ENCODE measurements at places on chromosomes 6 and 20.

- peak; percentile 73 for DNase-seq
These were observed 36.3 kb upstream of the DACT2 start for GRCh38 chr6:168355716-168356522.

- no peak for DNase-seq
These were observed 67.0 kb downstream of the RIPOR2 start for GRCh38 chr6:24868765-24869164.

DNA sequence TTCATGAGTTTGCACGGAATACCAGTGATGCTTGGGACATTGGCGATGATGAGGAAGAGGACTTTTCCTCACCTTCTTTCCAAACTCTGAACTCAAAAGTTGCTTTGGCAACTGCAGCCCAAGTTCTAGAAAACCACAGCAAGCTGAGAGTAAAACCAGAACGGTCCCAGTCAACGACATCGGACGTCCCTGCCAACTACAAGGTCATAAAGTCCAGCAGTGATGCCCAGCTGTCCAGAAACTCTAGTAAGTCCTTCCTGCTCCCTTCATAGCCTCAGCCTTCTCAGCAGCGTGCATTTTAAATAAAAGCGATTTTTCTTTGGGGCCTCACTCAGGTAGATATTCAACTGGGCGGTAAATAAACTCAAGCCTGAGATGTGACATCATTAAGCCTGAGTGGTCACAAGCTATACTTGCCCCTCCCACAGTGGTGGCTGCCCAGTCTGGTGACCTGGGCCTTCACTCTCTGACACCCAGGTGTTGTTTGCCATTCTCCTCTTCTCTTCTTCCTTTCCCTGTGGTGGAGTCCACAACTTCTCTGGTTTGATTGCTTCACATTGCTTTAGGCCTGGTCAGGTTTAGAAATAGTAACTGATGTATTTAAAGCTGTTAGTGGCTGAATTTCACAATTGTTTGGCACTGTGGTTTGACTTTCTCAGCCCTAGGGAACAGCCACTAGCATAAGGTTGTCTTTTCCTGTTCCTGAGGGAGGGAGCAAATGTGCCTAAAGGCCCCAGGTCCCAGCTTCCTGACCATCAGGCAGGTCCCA lies 21.6 kb upstream of the TMEM217 start:
- DNase-seq: no peak

DNA sequence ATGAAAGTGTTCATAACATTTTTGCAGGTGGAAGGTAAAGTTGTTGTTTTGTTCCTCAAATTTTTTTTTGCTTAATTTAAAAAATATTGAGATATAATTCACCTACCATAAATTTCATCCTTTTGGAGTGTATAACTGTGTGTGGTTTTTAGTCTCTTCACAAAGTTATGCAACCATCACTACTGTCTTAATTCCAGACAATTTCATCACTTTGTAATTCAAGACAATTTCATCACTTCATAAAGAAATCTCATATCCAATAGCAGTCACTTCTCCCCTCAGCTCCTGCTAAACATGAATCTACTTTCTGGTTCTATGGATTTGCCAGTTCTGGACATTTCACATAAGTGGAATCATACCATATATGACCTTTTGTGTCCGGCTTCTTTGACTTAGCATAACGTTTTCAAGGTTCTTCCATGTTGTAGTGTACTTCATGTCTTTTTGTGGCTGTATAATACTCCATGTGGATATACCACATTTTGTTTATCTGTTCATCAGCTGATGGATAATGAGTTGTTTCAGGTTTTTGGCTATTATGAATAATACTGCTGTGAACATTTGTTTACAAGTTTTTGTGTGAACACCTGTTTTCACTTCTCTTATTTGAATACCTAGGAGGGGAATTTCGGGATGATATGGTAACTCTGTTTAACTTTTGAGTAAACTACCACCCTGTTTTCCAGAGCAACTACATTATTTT lies 18.8 kb downstream of the ZFAND3 start:
- DNase-seq: no peak

DNA sequence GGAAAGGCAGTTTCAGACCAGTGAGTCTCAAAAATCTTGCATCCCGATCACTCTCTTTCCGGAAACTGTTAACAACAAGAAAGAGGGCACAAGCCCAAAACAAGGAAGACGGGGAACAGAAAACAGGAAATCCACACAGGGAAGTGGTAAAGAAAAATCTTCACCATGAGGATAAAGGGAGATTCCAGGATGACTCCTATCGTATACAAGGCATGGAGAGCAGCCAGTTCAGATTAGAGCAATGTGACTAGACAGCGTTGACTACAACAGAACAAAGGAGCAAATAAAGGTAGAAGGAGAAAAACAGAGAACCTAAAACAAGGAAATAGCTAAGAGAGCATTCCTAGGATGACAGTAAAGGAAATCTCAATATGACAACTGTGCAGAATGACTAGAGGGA lies 26.5 kb downstream of the VNN1 start:
- DNase-seq: no peak

DNA sequence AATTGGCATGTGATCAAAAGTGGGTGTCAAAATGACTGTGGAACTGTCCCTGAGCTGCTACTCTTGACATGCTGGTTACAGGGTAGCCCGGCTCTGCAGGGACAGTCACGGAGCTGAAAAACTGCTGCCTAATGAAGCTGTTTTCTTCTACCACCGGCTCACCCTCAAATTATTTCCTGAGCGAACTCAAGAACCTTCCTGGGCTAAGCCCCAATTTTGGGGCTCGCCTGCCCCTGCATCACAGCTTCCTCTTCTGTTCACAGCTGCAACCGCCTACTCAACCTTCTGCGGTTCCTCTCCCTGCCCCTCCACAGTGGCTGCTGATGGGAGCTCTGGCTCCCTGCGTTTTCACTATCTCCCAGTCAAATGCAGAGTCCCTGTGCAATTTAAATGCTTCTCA lies 110.8 kb upstream of the MLN start:
- DNase-seq: no peak

DNA sequence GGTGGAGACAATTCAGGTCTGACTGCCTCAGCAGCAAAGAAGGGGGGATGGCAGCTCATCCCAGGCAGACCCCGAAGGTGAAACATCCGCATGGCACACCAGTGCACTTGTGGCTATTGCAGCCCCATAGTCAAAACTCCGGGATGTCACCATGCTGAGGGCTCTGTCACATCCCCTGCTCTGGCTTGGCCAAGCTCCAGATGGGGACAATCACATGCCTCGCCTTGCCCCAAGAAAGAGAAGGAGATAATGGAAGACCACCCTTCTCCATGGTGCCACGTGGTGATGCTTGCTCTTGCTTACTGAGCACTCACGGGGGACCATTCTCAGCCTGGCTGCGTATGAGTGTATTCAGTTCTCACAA lies 60.2 kb downstream of the RBM38 start:
- DNase-seq: no peak

GRCh38 chr6:39387785-39388184 lies 65.3 kb upstream of the KCNK16 start:
- no peak for DNase-seq

DNA sequence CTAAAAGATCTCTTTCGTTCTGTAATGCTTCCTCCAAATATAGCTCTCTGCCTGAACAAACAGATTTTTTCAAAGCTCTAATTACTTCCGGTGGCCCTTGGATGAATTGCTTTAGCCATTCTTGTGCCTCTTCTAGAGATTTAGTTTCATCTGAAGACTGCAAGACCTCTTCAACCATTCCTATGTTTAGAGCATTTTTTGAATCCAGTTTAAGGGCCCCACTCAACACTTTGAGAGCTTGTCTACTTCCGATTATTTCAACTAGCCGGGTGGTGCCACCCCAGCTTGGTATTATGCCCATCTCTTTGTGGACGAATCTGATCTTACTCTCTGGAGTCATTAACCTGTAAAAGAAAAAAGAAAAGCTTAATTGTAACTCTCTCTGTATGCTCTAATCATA lies 23.3 kb downstream of the RNF146 start:
- no peak for DNase-seq

- DNase-seq: no peak
These were observed 48.5 kb upstream of the OLIG3 start for GRCh38 chr6:137542713-137543112.

- peak; percentile 57 for DNase-seq
These were observed 4.4 kb downstream of the HLA-E start for GRCh38 chr6:30493643-30494250.

- DNase-seq: no peak
These were observed 590.9 kb upstream of the CITED2 start for GRCh38 chr6:139965393-139965792.

GRCh38 chr20:49899541-49900383 lies 15.6 kb downstream of the SPATA2 start:
- DNase-seq: no peak

DNA sequence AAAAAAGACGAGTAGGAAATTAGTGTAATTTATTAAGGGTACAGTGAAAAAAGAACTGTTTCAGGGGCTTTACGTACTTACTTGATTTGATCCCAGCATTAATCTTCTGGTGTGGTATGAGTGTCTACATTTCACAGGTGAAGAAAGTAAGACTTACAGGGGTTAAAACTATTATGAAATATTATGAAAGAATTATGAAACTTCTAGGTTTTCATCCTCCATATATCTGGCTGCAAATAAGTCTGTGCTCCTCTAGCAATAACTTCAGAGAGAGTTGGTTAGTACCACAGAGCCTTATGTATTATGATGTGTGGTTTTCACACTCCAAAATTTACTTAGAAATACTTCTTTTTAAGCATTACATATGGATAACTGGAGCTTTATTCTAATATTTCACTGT lies 41.9 kb downstream of the ZFAND3 start:
- DNase-seq: no peak

- DNase-seq: no peak
These were observed 42.2 kb downstream of the PRND start for GRCh38 chr20:4763723-4764510.

DNA sequence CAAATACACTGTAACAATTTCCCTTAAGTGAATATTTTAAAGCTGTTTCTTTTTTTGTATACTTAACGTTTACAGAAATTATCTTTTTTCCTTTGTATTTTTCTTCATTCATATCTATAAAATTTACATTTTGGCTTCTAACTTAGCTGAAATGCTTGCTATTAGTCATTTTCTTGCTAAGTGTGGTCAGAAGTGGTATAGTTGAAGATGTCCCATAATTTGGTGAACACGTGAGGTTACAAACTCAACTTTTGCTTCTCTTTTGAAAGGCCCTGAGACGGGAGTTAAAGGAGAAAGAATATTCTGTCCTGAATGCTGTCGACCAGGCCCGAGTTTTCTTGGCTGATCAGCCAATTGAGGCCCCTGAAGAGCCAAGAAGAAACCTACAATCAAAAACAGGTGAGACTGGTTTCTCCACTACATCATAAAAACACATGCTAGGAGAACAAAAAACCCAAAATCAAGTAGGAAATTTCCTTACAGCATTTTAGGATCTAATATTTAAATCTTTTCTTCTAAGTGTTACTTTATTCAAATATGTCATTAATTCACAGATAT lies 445.0 kb downstream of the UTRN start:
- DNase-seq: no peak

- DNase-seq: no peak
These were observed 29.6 kb upstream of the TMEM244 start for GRCh38 chr6:129890701-129891100.

DNA sequence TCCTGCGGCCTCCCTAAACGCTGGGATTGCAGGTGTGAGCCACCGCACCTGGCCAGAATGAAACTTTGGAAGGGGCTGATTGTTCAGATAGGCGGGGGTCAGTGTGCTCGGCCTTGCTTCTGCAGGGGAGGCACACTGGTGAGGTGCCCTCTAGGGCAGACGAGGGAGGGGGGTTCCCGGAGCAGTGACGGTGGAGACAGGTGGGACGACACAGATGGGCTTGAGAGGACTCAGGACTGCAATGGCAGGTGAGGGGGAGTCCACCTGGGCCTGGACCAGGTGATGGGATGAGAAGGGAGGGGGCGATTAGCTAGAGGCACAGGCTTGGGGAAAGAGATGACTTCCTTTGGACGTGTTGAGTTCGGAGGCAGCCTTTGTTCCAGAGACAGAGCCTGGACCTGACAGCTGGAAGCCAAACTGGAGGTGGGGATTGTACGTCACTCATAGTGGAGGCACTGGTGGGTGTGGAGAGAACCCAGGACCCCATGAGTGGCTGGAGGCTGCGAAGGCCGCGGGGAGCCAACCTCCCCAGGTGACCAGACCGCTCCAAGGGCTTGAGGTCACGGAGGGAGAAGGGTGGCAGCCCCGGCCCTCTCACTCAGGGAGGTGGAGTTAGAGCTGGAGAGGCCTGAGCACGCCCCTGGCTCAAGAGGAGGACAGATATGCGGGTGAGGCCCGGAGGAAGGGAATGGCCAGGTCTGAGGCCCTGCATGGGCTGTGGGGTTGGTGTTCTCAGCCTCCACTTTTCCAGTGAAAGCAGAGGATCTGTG lies 10.5 kb upstream of the MAP1LC3A start:
- no peak for DNase-seq

- DNase-seq: no peak
These were observed 2.2 kb downstream of the IFNGR1 start for GRCh38 chr6:137216875-137217553.

- DNase-seq: no peak
These were observed 4.7 kb upstream of the RRAGD start for GRCh38 chr6:89416796-89417195.

DNA sequence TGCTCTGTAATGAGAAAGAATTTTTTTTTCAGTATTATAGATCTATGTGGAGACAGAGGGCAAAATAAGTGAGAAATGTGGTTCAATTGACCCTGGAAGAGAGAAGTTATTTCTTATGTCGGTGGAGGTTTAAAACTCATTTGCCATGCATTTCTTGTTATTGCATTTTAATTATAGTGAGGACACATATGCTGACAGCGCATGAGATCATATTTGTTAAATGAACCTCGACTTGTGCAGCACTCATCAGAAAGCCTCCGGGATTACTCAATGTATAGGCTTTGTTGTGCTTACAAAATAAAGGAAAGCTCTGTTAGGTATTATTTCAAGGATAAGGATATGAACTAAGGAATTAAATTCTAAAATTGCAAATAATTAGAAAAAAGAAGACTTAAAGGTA lies 915.1 kb upstream of the MAP3K7 start:
- DNase-seq: no peak

DNA sequence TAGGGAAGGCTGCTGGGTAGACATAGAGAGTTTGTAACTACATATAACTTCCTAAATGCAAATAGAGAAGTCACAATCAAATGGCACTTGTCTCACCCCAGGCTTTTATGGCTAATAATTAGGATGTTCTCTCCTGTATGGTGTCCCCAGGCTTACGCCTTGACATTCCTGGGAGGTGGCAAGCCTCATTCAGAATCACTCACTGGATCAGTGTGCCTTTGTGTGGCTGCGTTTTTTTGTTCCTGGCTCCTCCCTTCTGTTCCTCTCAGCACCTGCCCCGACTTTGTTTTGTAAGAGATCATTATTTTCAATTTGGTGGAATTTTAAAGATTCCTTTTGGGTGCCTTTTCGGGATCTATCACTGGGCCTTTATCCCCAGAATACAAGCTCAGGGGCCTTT lies 5.7 kb downstream of the LAMP5 start:
- no peak for DNase-seq

- no peak for DNase-seq
These were observed 6.2 kb upstream of the BANF2 start for GRCh38 chr20:17693444-17694001.

GRCh38 chr6:35839019-35839418 lies 33.9 kb downstream of the LHFPL5 start:
- no peak for DNase-seq

GRCh38 chr20:41309817-41310216 lies 7.7 kb downstream of the ZHX3 start:
- DNase-seq: no peak
